ENCODE measurements at places on chromosomes 5 and 9.

DNA sequence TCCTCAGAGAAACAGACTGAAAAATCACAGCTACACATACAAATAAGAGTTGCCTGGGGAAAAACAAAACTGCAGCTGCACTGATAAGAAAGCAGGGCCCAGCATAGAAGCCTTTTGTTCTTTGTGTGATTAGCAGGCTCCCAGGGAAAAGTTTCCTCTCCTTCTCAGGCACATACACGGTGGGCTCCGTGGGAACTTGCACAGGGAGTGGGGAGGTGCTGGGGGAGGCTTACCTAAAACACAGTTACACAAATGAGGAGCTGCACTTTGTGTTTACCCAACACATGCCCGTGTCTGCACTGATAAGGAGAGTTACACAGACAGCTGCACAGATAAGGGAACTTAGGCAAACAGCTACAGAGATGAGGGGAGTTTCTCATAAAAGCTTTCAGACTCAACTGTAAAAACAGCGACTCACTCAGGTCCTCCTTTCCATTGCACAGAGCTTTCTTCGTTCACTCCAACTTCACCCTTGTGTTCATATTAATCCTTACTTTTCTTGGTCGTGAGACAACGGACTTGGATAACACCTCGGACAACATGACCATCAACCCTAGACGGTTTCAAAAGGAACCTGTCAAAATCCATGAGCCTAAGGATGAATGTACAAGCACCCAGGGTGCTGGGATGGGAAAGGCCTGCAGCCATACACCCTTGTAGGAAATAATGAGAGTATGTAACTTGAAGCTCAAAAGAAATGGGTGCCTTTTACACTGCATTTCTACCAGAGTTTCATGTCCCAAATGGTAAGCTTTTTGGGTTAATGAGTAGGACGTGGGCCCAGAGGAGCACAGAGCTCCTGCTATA is 50.8 kb downstream of the SERINC5 start:
- no peak for DNase-seq

DNA sequence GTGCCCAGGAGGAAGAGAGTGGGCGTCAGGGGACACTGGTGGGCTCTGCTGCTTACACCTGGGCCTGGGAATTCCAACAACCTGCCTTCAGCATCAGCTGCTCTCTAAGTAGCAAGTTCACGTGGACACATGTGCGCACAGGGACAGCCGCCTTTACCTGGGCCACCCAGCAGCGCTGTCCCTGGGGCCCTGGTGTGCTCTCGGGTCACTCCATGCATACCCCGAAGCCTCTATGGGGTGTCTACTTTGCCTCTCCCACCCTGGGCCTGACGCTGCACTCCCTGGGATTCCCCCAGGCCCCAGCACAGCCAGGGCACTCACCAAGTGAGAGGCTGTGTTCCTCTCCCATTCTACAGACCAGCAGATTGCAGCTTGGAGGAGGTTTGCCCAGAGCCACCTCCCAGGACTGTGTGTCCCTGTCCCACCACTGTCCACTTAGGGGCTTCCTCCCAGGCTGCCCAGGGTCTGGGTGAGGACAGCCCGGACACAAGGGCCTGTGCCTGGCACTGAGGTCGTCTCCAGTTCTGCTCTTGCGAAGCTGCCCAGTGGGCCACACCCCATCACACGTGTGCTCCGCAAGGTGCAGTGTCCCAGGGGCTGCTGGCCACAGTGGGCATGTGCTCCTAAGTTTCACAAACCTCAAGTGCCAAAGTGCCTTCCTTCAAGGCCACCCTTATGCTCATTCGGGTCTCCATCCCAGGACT is 5.9 kb downstream of the NINJ1 start:
- DNase-seq = peak; percentile 17

- no peak for DNase-seq
Observed at GRCh38 chr9:123952641-123953495, 22.9 kb upstream of the DENND1A start.

DNA sequence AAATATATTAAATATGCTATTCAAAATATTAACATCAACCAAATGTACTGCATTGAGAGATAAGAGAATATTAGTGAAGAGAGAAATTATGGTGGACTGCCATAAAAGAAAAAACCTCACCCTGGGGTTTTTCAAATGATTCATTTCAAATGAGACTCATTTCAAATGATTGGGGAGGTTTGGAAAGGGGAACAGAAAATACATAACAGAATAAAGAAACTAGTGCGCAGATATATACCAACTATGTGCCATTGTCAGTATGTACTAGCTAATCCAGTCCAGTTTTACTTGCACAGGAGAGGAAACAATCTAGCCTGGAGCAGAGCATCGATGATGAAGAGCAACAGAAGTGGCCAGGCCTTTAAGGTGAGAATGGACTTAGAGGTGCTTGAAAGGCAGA is 651.6 kb upstream of the RORB start:
- DNase-seq = no peak

DNA sequence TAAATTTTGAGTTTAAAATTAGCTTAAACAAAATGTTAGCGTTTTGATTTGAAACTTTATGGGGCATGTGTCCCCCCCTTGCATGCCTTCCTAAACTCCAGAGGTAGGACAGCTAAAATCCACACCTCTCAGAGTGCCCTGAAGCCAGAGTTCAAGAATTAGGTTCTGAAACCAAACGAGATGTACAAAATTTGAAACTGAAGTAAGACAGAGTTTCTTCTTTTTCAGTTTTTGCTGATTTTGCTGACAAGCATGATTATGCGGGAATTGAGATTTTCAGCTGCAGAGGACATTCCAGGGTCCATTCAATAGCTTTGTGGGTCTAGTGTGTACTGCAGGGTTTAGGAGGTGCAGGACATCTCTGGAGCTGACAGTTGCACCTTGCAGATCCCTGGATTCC is 17.1 kb upstream of the LOX start:
- no peak for DNase-seq

GRCh38 chr9:101567725-101568350 is 26.9 kb downstream of the PPP3R2 start:
- DNase-seq = no peak

DNA sequence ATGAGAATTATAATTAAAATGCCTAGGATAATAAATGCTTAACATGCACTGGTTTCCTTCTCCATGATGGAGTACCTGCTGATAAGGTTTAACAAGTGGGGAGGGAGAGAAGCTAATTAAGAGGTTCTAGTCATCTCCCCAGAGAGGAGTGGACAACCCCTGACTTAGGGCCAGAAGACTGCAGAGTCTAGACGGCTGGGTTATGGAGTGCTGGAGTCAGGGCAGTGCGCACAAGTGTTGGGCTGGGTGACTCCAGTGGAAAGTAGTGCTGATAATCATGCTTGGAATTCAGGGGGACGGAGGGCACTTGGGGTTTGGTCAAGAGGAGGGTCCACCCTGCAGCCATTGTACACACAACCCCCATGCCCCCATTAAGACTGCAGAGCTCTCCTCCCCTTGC is 32.8 kb upstream of the TGFBI start:
- DNase-seq = no peak

DNA sequence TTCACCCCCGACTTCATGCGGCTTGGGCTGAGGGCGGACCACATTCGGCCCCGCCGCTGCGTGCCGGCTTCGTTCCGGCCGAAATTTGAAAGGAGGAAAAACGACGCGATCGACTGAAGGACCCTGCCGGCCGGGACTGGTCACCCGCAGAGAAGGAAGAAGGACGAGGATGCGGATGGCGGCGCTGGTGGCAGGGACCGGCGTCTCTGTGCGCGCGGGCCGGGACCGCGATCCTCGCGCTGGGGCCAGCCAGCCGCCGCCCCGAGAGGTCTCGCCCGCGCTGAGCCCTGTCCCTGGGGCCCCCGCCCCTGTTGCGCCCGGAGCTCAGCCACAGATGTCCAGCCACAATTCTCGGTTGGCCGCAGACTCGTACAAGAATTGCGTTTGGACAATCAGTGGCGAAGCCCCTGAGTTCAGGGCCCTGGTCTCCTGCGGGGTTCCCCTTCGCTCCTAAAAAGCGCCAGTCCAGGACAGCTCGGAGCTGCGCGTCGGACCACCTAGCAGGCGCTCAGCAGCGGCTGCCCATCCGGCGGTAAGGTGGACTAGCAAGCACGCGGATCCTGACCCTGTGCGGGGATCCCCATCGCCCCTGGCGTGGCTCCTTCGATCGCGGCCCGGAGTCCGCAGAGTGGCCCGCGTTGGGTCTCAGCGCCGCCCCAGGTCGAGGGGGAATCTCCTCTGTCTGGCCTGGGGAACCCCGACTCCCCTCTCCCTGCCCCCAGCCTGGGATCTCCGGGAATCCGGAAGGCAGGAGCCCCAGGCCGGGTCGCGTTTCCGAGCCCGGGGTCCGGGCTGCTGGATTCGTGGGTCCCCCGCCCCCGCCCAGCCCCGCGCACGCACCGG is 21.3 kb downstream of the URM1 start:
- peak; percentile 24 for DNase-seq

DNA sequence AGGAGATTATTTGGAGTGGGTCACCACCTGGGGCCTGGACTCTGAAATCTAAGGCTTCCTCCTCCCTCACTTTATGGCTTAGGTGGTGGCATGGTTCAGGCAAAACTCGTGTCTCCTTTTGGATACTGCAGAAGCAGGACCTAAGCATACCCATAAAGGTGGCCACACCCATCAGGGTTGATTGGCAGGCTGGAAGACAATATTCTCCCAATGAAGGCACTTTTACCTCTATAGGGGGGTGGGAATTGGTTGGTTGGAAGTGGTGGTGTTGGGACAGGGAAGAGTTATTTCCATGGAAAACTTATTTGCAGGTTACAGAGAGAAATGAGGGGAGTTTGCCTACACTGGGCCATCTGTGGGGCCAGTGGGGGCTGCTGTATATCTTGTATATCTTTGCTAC is 39.7 kb downstream of the CNOT6 start:
- DNase-seq = no peak

DNA sequence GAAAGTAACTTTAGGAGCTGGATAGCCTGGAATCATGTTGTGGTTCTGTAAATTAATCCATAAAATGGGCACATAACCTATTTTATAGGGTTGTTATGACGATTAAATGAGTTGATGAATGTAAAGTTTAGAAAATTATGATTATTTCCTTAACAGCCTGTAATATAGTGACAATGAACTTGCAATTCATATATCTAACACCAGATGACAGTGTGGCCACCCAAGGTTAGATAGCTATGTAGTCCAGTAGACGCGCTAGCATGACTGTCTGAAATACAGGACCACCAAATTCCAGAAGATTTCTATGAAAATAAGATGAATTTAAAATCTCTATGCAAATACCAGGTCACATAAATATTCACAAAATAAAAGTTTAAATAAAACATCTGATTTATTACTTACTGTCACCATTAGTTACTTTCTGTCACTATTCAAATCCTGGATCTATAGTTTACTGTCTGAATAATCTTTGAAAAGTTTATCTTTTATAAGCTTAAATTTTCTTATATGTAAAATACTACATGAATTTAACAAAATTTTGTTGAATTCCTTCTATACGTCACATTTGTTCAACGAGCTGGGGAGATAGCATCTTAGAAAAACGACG is 26.1 kb upstream of the MACIR start:
- no peak for DNase-seq

DNA sequence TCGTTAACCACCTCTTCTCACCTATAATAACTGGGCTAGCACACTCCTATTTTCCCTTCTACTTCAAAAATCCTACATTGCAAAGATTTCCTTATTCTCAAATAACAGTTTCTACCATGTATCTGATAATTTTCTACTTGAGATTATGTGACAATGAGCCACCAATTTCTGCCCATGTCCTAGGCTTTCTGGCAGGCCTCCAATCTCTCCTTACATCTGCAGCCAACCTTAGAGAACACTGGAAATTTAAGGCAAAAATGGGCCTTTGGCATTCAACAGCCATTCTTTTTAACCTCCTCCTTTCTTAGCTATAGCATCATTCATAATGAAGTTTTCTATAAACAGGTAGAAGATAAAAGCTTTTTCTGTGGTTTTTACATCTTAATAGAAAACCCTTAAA is 225.1 kb downstream of the ARRDC3 start:
- DNase-seq = no peak

GRCh38 chr5:139682016-139682975 is 34.1 kb downstream of the CXXC5 start:
- DNase-seq = no peak
